ENCODE measurements at places on chromosomes 16 and 17.

GRCh38 chr17:32516940-32517701 is 30.3 kb downstream of the CDK5R1 start:
- DNase-seq: no peak

- no peak for DNase-seq
Observed at GRCh38 chr16:55467898-55468297, 11.1 kb upstream of the MMP2 start.

DNA sequence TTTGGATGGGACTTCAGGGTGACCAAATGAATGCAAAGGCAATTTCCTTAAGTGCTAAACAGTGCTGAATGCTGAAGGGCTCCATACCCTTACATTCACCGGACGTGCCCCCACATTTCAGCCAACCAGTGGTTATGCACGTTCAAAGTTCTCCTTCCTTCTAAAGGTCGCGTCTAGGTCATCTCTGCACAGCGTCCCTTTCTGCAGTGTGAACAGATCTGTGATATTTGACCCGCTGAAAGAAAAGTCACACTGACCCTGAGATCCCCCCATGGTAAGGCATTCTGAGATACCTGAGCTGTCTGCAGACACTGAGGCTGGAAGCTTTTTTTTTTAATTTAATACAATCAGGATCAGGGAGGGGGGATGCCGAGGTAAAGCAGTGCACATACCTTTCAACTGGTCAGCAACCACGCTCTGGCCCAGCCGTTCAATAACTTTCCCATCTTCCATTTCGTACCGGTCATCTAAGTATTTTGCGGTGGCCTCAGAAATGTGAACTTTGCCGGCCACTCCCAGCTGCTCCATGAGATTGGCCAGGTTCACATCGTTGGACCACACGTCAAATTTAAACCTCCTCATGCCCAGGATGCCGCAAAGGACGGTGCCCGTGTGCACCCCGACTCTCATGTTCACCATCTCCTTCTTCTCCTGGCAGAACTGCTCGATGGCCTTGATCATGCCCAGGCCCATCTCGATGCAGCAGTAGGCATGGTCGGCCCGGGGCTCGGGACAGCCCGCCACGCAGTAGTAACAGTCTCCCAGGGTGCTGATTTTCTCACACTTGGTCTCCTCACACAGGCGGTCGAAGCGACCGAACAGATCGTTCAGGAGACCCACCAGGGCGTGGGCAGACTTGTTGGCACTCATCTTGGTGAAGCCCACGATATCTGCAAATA is 2.6 kb downstream of the ADCY9 start:
- no peak for DNase-seq

- DNase-seq: no peak
Observed at GRCh38 chr17:60127068-60128064, 22.4 kb upstream of the CA4 start.

DNA sequence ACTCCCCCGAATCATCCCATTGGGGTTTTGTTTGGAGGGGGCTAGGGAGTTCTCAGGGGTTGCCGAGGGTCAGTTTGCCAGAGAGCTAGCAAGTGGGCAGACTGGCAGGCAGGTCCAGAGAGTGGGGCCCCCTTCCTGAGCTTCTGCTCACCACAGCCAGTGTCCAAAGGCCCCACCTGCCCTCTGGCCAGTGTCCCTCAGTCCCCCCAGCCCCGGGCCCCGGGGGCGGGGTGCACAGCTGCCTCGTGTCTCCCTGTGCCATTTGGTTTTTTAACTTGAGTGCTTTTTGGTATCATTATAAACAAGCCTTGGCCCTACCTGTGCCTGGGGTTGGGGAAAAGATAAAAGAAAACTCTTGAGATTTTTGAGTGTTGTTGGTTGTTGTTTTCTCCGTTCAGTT is 91.8 kb downstream of the CCDC182 start:
- no peak for DNase-seq

DNA sequence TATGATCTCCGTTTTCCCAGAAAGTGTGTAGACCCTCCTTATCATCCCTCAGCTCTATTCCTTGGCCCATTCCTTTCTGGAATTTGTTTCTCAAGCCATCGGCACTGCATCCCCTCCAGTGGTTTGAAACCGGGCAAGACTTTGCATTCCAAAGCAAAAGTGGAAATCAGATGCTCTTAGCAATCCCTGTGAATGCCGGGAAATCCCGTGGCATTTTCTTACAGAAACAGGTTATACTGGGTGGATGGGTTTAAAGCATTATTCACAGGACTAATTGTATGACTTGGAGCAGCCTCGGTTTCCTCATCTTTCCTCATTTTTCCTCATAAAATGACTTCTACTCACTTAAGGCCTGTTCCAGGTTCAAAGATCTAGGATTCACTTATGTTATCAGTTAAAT is 52.0 kb downstream of the MAP2K6 start:
- DNase-seq: no peak

DNA sequence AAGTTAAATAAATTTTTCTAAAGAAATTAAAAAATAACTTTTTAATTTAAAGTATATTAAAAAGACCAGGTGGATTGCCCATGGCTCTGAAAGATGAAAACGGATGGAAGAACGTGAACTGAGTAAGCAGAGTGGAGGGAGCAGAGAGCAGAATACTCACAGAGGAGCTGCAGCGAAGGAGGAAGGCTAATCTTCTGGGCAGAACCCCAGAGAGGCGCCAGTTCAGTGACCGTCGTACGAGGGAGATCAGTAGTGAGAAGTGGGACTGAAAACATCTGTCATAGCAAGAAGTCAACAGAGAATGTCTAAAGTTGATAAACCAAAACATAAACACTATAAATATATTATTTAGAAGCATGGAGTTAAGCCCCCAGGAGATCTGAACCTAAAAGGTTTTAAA is 34.9 kb downstream of the UBE2G1 start:
- DNase-seq: no peak

DNA sequence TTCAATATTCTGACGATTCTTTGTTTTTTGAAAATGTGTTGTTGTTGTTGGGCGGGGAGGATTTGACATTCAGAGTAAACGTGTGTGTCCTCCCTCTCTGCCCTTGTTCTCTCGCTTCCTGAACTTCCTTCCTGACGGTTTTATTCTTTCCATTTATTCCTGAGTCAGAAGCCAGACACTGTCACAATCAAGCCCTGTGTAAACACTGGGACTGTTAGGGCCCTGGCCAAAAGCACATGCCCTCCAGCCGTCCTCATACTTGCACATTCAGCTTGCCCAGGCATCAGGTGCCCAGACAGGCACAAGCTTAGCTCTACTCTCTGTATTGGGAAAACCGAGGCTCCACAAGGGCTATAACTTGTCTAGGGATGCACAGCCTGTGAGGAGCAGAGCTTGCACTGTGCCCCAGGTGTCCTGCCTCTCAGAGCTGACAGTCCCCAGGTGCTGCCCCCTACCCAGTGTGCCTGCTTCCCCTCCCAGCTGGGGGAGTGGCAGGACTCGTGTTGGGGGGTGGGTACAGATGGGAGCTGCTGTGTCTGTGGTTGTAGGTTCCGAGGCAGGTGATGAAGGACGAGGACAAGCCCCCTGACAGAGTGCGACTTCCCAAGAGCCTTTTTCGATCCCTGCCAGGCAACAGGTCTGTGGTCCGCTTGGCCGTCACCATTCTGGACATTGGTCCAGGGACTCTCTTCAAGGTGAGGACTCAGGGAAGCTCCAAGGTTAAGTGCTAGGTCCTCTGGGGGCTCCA is 9.7 kb downstream of the ADGRG3 start:
- no peak for DNase-seq

GRCh38 chr16:27304881-27305745 is 8.7 kb upstream of the IL4R start:
- no peak for DNase-seq

- DNase-seq: no peak
Observed at GRCh38 chr16:50299508-50300105, 33.3 kb downstream of the ADCY7 start.

GRCh38 chr16:22933173-22933572 is 119.2 kb downstream of the HS3ST2 start:
- no peak for DNase-seq

GRCh38 chr16:50996830-50997186 is 154.3 kb downstream of the SALL1 start:
- DNase-seq: no peak

- no peak for DNase-seq
Observed at GRCh38 chr17:36118477-36119353, 15.1 kb downstream of the CCL4 start.

GRCh38 chr17:82302991-82303943 is 14.1 kb downstream of the CD7 start:
- no peak for DNase-seq

DNA sequence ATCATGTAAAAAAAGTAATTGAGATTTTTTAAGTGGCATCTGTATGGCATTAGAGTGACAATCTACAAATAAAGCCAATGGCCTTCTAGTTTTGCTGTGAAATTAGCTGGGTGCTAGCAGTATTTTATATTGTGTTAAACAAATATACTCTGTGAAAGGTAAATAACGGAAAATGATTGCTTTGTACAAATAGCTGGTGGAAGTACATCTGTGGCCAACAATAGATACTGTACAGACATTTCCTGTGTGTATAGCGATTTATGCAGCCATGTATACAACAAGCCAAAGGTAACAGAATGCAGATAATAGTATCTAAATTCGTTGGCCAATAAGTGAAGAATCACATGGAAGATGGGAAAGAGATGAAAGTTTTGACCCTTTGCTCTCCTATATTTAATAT is 26.6 kb downstream of the IQCK start:
- no peak for DNase-seq

DNA sequence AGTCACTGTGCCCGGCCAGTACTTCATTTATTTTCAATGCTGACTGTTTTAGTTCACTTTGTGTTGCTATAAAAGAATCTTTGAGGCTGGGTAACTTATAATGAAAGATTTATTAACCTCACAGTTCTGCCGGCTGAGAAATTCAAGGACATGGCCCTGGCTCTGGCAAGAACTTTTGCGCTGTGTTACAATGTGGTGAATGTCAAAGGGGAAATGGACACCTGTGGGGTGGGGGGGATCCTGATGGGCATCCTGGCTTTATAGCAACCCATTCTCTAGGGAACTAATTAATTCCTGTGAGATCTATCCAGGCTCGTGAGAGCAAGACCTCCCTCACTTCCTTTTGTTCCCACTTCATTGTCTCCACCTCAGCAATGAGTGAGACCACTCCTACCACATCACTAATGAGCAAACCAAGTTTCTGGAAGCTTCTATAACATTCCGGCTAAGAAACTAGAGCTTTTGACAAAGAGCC is 17.1 kb upstream of the CDH3 start:
- no peak for DNase-seq

- DNase-seq: no peak
Observed at GRCh38 chr17:45976755-45977505, 22.1 kb upstream of the STH start.

DNA sequence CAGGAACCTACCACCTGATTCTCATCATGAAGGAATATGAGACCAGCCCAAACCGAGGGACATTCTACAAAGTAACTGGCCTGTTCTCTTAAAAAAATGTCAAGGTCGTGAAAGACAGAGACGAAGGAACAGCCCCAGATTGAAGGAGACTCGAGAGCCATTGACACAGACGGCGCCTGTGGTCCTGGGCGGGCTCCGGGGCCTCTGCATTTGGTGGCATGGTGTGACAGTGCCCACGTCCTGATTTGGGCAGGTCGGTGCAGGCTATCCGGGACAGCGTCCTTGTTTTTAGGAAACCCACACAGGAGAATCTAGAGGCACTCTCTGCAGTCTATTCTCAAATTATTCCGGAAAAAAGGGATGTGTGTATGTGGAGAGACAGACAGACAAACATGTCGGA is 64.1 kb downstream of the ADCY9 start:
- no peak for DNase-seq

DNA sequence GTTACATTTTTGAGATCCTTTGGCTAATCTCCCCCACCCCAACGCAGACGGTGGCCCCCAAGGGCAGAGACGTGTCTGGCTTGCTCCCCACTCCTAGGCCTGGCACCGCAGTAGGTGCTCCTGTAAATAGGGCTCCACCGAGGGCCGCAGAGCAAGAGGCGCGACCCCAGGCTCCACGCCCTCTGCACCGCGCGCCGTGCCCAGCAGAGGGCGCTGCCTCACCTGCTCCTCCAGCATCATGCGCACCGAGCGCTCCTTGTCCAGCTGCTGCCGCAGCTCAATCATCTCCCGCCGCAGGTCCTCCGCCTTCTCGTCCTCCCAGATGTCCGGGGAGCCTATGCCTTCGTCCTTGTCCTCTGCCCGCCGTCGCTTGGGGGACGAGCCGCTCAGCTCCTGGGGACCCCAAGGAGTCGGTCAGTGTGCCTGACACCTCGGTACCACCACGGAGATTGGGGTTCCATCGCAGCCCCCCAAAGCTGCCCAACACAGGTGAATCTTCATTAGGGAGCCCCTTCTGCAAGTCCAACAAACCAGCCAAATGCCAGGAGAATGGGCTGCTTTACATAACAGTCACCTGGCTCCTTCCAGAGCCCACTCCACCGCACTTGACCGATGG is 11.2 kb downstream of the TFAP4 start:
- peak; percentile 30 for DNase-seq

DNA sequence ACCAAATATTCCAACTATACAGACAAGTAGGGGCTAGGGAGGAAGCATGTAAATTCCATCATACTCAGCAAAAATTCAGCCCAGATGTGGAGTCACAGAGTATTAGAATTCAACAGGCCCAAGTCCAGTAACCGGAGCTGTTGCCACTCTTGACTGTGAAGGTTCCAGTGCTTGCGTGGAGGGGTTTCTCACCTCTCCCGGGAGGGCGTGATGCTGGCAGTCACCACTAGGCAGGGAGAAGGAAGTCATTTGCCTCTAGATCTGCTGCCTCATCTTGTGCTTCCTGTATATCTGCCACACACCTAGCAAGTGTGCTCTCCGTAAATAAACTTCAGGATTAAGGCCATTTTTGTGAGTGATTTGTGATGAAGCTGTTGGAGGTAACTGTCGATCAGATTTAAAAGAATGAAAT is 1.0 kb upstream of the CKLF start:
- DNase-seq: peak; percentile 31

DNA sequence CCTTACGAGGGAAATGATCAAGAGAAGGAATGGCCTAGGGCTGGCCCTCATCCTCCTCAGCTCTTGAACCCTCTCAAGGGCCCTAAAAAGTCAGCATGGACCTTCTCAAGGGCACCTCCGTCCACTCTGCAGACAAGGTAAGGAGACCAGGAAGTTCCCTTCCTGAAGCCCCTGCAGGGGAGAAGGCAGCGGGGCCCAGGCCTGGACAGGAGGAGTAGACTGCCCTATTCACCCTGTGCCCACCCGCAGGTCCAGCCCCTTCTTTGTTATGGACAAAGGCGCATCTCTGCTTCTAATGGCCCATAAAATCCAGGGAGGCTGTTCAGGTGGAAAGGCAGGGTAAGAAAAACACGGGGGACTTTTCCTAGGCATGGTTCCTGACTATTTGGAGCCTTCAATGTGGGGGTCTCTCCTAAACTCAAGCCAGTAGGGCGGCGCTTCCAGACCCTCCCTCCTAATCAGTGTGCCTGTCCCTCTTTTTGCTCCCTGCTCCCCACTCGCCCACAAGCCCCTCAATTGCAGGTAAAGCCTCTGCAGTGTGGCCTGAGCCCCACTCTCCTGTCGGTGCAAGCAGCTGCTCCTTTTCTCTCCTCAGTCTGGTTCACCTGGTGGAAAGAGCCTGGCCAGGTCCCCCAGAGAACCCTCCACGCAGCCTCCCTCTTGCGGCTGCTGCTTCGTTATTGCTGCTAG is 28.2 kb downstream of the AXIN2 start:
- no peak for DNase-seq

Measured in NCI-H524 (cell line).